ENCODE measurements at places on chromosomes 4 and X. TPM values are rescaled to one million over a fixed set of nuclear protein-coding genes. Genes with fewer than 3 reads are reported as not detected.

Gene CLDN24
- not detected for total RNA-seq

GRCh38 chr4:25986807-25987206 lies 72.8 kb downstream of the SMIM20 start:
- no peak for DNase-seq

DNA sequence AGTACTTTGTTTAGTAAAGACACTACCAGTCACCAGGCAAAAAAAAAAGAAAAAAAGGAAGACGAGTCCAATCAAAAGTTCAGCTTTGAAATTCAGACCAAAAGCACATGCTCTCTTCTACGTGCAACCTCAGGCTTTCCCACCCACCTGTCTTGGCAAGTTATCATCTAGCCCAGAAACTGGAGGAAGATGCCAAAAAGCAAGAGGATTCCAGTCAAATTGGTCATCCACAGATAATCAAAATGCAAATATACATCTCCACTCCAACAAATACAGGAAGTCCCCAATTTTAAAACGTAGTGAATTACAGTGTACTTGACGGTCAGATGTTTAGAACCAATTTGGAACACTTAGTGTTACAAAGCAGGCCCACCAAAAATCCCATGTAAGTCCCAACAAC lies 96.5 kb downstream of the PALLD start:
- DNase-seq, result peak; percentile 34

Gene CPEB2
- 1.6 TPM for total RNA-seq

Gene SLC2A9
- not detected for total RNA-seq

DNA sequence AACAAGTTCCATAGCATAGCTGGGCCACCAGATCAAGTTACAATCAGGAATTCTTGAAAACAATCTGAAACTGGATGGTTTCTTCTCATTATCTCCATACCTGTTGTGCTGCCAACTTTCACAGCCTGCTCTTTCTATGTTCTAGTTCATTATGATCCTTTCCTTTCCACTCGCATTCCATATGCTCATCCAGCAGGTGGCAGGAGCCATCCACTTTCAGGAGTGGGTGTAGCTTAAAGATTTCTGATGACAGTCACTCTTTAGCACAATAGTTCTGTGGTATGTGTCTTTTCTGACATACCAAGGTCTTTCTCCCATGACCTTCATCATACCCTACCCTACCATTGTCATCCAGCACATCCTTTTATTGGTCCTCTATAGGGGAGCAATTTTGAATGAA lies 46.4 kb downstream of the PAGE2 start:
- no peak for DNase-seq

- no peak for DNase-seq
Measured at GRCh38 chrX:149569770-149570169, 17.5 kb downstream of the MAGEA9B start.

DNA sequence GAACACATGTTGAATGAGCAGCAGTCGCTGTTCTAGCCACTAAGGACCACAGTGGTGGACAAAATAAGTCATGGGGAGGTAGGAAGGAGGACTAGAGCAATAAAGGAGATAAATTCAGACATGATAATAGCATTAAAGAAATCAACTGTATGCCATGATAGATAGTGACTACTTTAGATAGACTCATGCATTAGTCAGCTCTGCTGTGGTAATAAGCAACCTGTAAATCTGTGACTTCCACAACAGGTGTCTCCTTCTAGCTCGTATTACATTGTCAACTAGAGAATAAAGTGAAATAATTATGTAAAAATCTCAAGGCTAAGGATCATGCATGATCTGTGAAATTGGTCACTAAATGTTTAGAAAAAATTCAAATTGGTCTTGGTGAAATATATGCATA lies 77.9 kb downstream of the WWC2 start:
- DNase-seq, result no peak

DNA sequence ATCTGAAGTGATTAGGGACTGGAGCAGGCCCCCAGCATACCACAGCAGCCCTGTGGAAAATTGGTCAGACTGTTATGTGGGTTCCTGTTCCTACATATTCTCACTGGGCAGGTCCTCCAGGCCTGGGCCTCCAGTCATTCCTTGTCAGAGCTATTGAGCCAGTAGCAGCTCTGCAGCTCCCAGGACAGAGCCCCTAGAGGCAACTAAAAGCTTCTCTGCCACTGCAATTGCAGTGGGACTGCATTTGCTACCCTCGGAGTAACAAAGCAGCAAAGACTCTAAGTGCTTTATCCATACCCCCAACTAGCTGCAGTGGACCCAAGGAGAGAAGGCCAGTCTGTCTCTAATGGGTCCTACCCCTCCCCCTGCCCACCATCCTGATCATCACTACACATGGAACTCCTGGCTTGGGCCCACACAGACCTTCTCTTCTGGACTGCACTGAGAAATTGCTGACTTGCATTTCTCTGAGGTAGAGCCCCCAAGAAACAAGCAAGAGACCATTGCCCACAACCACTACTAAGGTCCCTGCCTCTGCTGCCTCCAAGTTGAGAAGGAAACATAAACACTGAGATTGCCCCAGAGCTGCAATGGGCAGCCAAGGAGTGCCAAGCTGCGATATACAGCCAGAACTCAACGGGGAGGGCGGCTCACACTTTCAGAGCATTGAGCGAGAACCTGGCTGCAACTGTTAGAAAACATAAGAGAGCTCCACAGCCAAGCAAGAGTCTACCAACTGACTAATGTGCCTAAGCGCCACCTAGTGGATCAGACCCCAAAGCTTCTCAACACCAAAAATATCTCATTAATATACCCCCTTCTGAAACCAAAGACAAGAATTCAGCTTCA lies 738.7 kb upstream of the NDST4 start:
- peak; percentile 4 for DNase-seq

Gene FAM47E
- not detected for total RNA-seq

GRCh38 chr4:88291003-88291402 lies 6.6 kb upstream of the PPM1K start:
- DNase-seq, result no peak

Gene SUPT20HL2
- total RNA-seq, result not detected

DNA sequence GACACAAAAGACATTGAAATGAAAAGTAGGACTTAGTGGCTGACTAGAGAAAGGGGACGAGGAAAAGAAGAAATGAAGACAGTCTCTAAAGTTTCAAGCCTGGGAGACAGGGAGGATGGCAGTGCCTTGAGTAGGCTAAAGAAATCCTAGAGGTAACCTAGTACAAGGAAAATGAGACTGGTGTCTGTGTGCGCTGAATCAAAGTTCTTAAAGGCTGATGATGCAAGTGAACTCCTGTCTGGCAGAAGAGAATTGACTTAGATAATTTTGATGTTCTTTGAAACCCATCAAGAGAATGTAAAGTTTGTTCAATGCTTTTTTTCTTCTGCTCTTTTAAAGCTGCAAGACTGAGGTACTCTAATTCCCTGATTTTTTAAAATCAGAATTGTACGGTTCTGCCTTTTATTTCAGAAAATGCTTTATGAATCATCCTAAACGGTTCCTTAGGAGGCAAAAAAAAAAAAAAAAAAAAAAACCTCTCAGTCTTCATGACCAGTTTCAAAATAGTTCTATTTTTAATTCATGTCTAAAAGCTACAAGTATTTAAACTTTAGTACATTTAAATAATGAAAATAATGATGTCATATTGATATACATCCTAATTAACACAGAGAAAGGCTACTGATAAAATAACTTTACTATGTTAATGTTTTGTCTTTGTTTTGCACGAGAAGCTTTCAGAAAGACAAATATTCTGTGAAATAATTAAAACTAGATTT lies 189.8 kb downstream of the PPP3CA start:
- DNase-seq, result no peak

Gene OTC
- total RNA-seq, result not detected

DNA sequence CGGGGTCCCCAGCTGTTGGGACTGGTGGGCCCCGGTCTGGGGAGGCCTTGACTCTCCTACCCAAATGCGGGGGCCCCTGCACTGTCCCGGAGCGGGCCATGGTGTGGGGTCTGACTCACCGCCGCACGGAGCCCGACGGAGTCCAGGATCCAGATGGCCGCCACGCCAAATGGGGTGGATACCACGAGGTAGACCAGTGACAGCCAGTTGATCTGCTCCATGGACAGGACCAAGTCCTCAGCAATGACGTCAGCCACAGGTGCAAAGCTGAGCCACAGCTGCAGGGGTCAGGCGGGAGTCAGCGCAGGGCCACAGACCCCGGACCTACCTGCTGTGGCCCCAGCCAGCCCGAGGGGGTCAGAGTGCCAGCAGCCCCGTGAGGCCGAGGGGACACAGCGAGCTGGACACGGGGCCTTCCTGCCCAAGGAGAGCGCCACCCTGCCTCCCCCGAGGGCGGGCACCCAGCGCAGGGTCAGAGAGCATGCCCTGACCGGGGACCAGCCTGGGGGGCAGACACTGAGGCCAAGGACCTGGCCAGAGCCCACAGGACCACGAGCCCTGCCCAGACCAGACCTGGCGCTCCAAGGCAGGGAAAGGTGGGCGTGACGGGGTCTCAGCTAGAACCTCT lies 2.4 kb downstream of the SLC49A3 start:
- DNase-seq, result no peak

Gene CCDC110
- 0.71 TPM for total RNA-seq

Gene NSG1
- total RNA-seq, result not detected

Gene CSAG1
- total RNA-seq, result not detected

DNA sequence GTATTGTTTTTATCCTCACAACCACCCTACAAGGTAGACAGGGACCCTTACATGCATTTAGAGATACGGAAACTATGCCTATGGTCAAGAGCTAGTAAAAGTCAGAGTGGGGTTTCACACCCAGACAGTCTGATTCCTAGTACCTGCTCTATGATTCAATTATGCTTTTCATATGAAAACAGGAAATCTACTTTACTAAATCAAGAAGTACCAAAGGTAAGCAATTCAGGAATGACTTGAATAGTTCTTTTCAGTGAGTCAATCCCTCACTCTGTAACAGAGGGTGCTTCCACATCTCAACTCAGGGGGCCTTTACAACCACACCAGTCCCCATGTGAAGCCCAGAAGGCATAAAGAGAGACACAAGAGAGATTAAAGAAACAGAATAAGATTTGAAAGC lies 191.4 kb downstream of the PPP3CA start:
- no peak for DNase-seq

Gene KCTD8
- not detected for total RNA-seq

Gene MTNR1A
- total RNA-seq, result 0.13 TPM

Gene ARMCX6
- 42.7 TPM for total RNA-seq

DNA sequence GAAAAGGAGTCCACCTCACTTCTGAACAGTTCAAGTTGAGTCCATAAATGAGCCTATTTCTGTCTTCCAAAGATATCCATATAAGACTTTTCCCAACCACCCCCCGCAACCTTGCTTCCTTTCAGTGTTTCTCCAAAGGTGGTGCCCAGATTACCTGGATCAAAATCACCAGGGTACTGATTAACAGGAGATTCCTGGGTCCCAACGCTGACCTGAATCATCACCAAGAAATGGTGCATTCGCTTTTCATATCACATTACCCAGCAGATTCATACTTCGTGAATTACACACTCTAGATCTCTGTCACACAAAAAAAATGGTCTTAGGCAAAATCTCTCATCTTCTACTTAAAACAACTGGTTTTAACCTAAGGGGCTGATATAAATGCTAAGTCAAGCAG lies 2.1 kb upstream of the GALNT7 start:
- no peak for DNase-seq
